ENCODE measurements at places on chromosomes 13 and 19. TPM values are rescaled to one million over a fixed set of nuclear protein-coding genes. Genes with fewer than 3 reads are reported as not detected.

FSTL3 gene
- 24.1 TPM for total RNA-seq

FXYD7 gene
- total RNA-seq, result 0.17 TPM

APLP1 gene
- total RNA-seq, result 11.0 TPM

ENOX1 gene
- 1.3 TPM for total RNA-seq

C1QTNF9 gene
- total RNA-seq, result 0.09 TPM

LCP1 gene
- total RNA-seq, result 0.17 TPM

EEF2 gene
- total RNA-seq, result 4,523 TPM

KLF2 gene
- total RNA-seq, result 0.63 TPM

All from bronchial smooth muscle cell (primary cell).